Stimulated activated CD4-positive, alpha-beta T cell treated with anti-CD3 and anti-CD28 coated beads, Interleukin-1b, Interleukin-23, amount 100 ng/mL, for 1 hour (primary cell): ENCODE measurements at places on chromosomes 5 and 9.

DNA sequence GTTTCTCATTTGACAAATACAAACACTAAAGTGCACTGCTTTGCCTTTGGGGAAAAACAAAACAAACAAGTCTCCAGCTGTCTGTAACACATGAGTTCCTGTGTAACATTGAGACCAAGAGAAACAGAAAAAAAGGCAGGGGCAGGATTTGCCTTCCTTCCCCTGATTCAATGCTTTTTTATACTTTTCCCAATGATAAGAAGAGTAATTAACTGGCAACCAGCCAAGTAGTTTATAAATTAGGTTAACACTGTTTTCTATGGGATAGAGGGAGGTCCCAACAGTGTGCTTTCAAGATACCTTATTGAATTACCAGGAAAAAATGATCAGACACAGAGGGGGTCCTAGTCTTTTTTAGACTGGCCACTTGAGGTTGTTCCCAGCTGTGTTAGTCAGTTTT, 346.8 kb downstream of the TRIM36 start:
- no peak for DNase-seq

- no peak for DNase-seq
Observed at GRCh38 chr5:87392801-87393200, 19.9 kb downstream of the CCNH start.

DNA sequence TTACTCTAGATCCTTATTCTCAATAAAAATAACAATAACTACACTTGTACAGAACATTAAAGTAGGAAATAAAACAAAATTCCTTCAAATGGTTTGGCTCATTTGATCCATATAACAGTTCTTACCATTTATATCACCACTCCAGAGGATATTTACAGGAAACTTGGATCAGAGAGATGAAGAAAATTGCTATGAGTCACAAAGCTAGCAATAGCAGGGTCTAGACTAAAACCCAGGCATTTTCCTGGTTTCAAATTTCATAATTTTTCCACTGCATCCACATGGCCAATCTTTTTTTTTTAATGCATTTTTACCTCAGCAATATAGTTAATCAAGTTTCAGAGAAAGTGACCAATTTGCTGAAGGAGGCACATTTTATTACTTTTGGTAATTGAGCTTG, 299.2 kb downstream of the ELAVL2 start:
- no peak for DNase-seq

DNA sequence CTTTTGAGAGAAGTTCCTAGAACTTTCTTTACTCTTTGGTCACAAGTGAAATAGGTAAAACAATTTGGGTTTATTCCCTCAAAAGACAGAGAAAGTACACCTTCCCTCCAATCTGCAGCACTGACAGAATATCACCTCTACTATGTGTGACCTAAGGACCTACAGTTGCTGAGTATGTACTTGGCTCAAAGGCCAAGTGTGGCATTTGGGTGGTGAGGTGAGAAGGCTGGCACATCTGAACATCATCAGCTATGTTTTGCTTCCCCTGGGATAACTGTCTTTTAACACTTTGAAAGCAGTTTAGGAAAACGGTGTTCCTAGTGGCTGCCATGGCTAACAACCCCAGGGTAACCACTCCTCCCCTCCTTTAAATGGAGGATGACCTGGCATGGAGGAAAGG, 17.6 kb downstream of the MIER3 start:
- no peak for DNase-seq

- no peak for DNase-seq
Observed at GRCh38 chr5:152638996-152639552, 234.0 kb upstream of the NMUR2 start.

DNA sequence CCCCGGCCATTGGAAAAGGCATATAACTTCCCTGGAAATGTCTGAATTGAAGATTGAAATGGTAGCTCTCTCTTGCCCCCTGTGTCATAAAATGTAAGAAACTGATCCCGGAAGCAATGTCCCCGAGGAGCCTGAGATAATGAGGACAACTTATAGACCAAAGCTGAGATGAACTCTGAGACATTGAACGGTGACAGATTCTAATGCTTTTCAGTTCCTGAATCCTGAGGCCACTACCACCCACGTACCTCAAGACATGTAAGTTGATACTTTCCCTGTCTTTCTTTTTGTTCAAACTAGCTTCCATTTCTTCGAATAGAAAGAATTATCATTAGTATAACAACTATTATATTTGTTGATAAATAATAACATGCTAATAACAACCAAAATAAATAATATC, 51.0 kb downstream of the KIF4B start:
- DNase-seq: no peak
